Ovary (tissue), 10 donors: ENCODE measurements at places on chromosomes 6 and 20.

GRCh38 chr6:129882510-129883023 lies 21.5 kb upstream of the TMEM244 start:
- no peaks in the 10 kb centered on the region for H3K36me3 ChIP-seq
- H3K27ac ChIP-seq: no peak overlapping the region
- H3K4me1 ChIP-seq: no peaks in the 10 kb centered on the region

DNA sequence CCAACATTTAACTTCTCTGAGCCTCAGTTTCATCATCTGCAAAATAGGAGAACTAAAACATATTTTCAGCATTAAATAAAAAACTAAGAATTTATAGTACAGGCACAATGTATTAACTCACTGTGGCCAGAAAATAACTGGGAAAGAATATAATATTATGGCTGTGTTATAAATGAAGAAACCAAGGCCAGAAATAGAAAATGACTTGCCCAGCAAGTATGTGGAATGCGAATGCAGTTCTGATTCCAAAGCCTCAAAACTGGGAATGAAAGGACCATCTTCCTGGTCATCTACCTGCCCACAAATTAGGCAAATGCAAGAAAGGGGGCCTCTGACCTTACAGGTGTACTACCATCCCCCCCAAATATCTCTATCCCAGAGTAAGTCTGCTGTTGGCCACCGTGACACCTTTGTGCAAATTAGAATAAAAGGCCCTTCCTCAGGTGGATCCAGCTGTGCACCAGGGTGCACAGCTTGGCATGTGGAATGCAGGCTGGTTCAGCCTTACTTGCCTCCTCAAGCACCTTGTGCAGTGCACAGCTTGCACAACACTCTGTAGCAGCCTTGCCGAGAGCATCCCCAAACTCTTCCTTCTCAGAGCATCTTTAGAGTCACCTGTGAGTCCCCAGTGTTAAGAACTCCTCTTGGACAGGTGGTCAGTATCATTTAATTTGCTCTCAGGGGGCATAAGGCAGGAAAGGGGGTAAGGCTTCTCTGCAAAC lies 4.4 kb downstream of the SLC13A3 start:
- peaks cover 4% of the 10 kb centered on the region for H3K4me1 ChIP-seq
- no peak for DNase-seq
- no peak overlapping the region for H3K4me3 ChIP-seq

GRCh38 chr6:54719633-54720032 lies 126.9 kb upstream of the FAM83B start:
- no peak overlapping the region for H3K4me3 ChIP-seq
- no peaks in the 10 kb centered on the region for H3K36me3 ChIP-seq
- no peaks in the 10 kb centered on the region for H3K4me1 ChIP-seq
- no peaks in the 10 kb centered on the region for H3K27me3 ChIP-seq

GRCh38 chr20:63955281-63955826 lies 862 bp downstream of the UCKL1 start:
- no peaks in the 10 kb centered on the region for H3K27me3 ChIP-seq
- DNase-seq: no peak
- peak overlapping the region; percentile 97 for H3K4me3 ChIP-seq
- peaks cover 37% of the 10 kb centered on the region for H3K4me1 ChIP-seq
- no peaks in the 10 kb centered on the region for H3K36me3 ChIP-seq

- no peak overlapping the region for H3K27ac ChIP-seq
- H3K4me1 ChIP-seq: no peaks in the 10 kb centered on the region
- no peaks in the 10 kb centered on the region for H3K27me3 ChIP-seq
- no peaks in the 10 kb centered on the region for H3K36me3 ChIP-seq
- no peak for DNase-seq
- H3K4me3 ChIP-seq: no peak overlapping the region
Observed at GRCh38 chr20:3701061-3701998, 11.1 kb downstream of the SIGLEC1 start.

GRCh38 chr20:2694519-2694918 lies 1.9 kb downstream of the EBF4 start:
- H3K27me3 ChIP-seq: no peaks in the 10 kb centered on the region
- no peaks in the 10 kb centered on the region for H3K4me1 ChIP-seq
- H3K4me3 ChIP-seq: no peak overlapping the region
- H3K27ac ChIP-seq: no peak overlapping the region

GRCh38 chr20:43068482-43068881 lies 121.2 kb downstream of the PTPRT start:
- H3K4me3 ChIP-seq: no peak overlapping the region
- no peaks in the 10 kb centered on the region for H3K36me3 ChIP-seq
- no peak overlapping the region for H3K27ac ChIP-seq
- no peak for DNase-seq

DNA sequence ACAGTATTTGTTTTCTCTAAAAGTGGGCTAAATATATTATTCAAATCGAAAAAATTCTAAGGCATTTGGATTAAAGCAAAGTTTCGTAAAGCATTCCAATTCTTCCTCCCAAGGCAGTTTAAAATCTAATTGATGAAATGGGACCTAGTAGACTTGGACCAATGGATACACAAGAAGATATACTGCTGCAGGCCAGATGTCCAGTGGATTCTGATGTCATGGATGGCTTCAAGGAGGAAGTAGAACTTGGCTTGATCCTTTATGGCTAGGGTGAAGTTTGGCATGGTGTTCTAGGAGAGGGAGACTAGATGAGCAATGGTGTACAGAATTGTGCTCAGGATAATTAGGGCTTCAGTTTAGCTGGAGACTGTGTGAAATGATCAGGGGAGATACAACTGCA lies 559.5 kb upstream of the MMS22L start:
- no peak for DNase-seq
- H3K4me1 ChIP-seq: no peaks in the 10 kb centered on the region
- no peak overlapping the region for H3K4me3 ChIP-seq
- H3K27ac ChIP-seq: no peak overlapping the region

GRCh38 chr6:14885498-14885897 lies 360.4 kb upstream of the JARID2 start:
- no peak for DNase-seq
- no peak overlapping the region for H3K4me3 ChIP-seq
- no peaks in the 10 kb centered on the region for H3K27me3 ChIP-seq
- H3K36me3 ChIP-seq: no peaks in the 10 kb centered on the region
- H3K27ac ChIP-seq: no peak overlapping the region
- H3K4me1 ChIP-seq: peaks cover 4% of the 10 kb centered on the region

- DNase-seq: no peak
- H3K4me3 ChIP-seq: no peak overlapping the region
- no peaks in the 10 kb centered on the region for H3K4me1 ChIP-seq
- no peak overlapping the region for H3K27ac ChIP-seq
Observed at GRCh38 chr20:57934913-57935312, 225.1 kb upstream of the PMEPA1 start.

GRCh38 chr6:148445620-148446019 lies 103.0 kb downstream of the SASH1 start:
- no peaks in the 10 kb centered on the region for H3K27me3 ChIP-seq
- H3K4me3 ChIP-seq: no peak overlapping the region
- no peaks in the 10 kb centered on the region for H3K36me3 ChIP-seq
- H3K27ac ChIP-seq: no peak overlapping the region

- peak; percentile 93 for DNase-seq
- peaks cover 29% of the 10 kb centered on the region for H3K4me1 ChIP-seq
- H3K4me3 ChIP-seq: no peak overlapping the region
Observed at GRCh38 chr20:36835453-36836198, 40.3 kb upstream of the TLDC2 start.

DNA sequence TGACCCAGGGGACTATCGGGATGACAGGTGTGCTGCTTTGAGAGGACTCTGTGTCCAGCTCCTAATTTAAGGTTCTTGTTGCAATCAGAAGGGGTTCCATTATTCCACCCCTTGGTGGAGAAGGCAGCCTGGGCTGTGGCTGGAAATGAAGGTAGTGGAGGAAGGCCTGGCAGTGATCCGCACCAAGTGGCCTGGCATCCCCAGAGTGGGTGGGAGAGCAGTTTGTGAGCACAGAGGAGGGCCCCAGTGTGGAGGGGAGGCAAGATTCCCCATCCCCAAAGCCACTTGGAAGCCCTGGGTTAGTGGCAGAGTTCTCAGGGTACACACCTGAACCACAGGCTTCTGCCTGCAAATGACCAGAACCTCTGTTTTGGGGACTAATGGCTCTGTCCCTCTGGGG lies 2.3 kb downstream of the TGM3 start:
- H3K36me3 ChIP-seq: no peaks in the 10 kb centered on the region
- no peaks in the 10 kb centered on the region for H3K27me3 ChIP-seq
- DNase-seq: no peak
- no peak overlapping the region for H3K4me3 ChIP-seq
- no peak overlapping the region for H3K27ac ChIP-seq

DNA sequence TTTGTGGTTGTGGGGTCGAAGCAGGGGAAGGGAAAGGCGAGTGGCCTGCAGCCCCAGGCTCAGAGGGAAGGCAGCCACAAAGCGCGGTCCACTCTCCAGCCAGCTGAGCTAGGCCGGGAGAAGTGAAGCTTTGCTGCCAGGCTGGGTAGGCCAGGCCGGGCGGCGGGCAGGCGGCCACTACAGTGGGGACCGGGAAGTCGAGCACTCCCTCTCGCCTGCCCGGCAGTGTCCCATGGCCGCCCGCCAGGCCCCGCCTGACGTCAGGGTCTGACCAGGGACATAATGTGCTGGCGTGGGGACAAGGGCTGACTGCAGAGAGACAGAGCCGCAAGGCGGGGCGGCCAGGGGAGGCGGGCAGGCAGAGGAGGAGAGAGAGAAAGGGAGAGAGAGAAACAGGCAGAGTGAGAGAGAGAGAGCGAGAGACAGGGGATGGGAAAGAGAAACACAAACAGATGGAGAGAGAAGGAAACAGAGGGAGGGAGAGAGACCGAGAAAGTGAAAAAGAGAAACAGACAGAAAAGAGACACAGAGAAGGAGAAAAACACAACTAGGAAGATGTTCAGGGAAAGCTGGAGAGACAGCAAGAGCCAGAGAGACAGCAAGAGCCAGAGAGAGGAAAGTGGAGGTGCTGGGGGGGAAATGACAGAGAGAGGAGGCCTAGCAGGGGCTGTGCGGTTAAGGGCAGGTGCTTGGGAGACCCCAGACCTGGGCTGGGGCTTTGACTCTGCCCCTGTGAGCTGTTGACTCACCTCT lies 94.5 kb upstream of the PTPN1 start:
- H3K4me3 ChIP-seq: no peak overlapping the region
- H3K36me3 ChIP-seq: no peaks in the 10 kb centered on the region
- no peaks in the 10 kb centered on the region for H3K27me3 ChIP-seq
- H3K27ac ChIP-seq: peak overlapping the region; percentile 83
- peaks cover 9% of the 10 kb centered on the region for H3K4me1 ChIP-seq

DNA sequence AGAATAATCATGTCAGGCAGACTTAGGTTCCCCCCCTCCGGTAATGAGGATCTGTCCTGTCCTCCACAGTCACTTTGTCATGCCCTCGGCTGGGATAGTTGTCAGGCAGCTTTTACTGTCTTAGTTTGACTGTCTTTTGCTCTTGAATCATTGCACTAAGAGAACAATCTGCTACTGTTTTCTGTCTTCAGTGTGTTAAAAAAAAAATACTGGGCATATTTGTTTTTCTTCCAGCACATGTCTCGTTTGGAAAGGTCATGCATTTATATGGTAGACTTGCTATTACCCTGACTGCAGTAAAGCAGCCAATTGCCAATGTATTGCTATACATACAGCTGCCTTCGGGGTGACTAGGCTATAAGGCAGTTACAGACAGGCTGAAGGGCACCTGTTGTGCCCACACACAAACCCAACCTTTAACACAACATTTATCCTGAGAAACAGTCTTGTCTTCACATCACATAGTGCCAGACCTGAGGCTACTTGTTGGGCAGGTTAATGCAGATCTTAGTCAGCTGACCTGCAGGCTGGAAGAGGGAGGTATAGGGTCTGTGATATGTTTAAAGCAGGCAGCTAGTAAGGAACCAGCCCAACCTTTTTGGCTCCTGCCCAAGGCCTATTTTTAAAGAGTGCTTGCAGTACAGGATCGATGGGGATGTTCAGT lies 26.7 kb downstream of the ARFGEF3 start:
- DNase-seq: no peak
- no peak overlapping the region for H3K4me3 ChIP-seq

- H3K27ac ChIP-seq: no peak overlapping the region
- no peak for DNase-seq
- H3K4me3 ChIP-seq: no peak overlapping the region
- no peaks in the 10 kb centered on the region for H3K27me3 ChIP-seq
Observed at GRCh38 chr6:106972500-106972899, 2.0 kb downstream of the CD24 start.

DNA sequence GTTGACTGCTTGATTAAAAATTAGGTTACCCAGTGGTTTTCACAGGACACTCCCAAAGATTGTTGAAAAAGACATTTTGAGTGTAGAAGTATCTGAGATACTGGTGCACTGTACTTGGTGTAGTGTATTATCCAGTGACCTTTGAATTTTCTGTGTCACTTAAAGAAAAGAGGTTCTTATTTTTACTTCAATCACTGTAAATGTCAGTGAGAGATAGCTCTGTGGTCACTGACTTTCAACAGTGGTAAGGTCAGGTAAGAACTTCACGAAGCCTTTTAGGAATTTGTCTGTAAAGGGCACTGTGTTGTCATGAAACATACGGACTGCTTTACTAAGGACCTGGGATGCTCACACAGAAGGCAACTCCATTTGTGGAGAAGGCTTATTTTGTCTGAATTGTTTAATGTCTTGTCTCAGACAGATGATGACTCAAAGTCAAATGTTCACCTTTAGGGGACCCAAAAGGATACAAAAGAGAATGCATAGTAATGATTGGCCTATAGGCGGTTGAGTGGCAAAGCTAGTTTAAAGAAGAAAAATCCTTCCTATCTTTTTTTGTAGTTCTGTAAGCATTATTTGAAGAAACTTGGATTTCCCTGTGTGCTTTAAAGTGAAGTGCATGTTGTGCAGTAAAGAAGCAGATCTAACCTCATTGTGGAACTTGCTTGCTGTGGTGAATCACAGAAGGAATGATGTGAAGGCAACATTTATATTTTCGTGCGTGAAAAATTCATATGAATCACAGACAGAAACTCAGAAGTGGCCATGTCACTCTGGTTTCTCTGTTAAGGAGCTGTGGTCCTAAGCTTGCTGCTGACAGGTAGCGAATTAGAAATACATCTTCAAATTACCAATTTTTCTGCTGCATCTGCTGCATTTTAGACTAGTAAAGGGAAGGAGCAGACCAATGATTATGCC lies 47.3 kb downstream of the ZFAND3 start:
- H3K27me3 ChIP-seq: no peaks in the 10 kb centered on the region
- DNase-seq: no peak
- no peak overlapping the region for H3K4me3 ChIP-seq

GRCh38 chr6:160117137-160117536 lies 4.5 kb upstream of the SLC22A1 start:
- no peak for DNase-seq
- no peak overlapping the region for H3K4me3 ChIP-seq
- H3K27ac ChIP-seq: no peak overlapping the region
- no peaks in the 10 kb centered on the region for H3K36me3 ChIP-seq

GRCh38 chr6:9334979-9335378 lies 899.6 kb upstream of the SLC35B3 start:
- no peaks in the 10 kb centered on the region for H3K27me3 ChIP-seq
- no peaks in the 10 kb centered on the region for H3K4me1 ChIP-seq
- H3K36me3 ChIP-seq: no peaks in the 10 kb centered on the region
- no peak for DNase-seq
- no peak overlapping the region for H3K27ac ChIP-seq
- H3K4me3 ChIP-seq: no peak overlapping the region

DNA sequence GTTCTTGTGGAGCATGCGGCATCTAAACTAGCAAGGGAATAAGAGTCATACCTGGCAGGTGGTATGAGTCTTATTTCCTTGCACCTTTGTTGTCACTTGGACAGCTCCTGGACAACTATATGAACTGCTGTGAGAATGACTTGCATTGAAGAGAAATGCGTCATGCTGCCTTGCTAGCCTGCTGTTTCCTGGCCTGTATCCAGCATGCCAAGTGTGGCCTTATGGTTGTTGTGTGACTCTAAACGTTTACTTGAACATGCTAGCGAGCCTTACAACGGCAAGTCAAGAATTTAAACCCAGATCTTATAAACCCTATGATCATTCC lies 90.4 kb downstream of the CEP162 start:
- H3K4me3 ChIP-seq: no peak overlapping the region
- no peak overlapping the region for H3K27ac ChIP-seq
- no peak for DNase-seq
